ENCODE measurements at places on chromosomes 4 and X.
A peak's percentile ranks its signal among the peaks of the same experiment; 100 is the strongest.

DNA sequence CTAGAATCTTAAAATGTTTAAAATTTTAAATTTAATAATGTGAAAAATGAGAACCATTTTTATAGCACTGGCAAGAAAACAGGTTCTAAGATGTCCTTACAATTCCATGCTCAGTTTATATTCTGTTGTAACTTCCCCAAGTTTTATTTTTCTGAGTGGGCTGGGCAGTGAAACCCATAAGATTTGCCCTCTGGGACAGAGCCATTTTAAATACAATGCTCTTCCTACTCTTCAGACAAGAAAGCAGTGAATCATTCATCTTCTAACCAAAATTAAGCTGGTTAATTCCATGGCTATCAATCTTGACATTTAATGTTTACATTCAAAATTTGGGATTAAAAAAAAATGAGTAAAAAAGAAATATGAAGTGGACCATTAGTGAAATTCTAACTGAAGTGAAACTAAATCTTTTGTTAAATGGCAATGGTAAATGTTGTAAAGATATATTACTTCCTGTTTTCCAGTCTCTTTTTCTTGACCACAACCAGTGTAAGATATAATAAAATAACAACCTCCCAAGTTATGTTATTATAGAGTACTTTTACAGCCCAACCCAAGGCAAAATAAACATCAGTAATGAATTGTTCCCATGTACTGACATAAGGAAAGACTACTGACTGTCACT is 37.2 kb upstream of the PTPN13 start:
- DNase-seq, result no peak

- DNase-seq, result no peak
These were observed 67.0 kb downstream of the STK32B start for GRCh38 chr4:5118091-5118786.

DNA sequence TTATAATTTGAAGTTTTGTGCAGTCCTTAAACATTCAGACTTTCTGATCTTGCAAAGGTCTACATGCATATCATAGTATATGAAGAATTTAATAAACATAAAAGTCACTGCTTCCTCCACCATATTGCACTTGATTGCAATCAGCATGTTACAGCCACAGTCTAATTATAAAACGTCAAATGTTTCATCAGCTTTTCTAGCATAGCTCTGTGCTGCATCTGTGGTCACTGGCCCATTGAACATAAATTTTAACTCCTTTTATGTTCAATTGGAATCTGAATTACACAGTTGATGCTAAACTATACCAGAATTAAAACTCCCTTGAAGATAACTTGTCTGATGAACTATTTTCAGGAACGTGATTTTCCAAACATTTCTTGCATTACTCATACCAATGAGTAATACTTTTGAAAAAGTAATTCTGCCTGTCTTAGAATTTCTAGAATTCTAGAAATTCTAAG is 329.1 kb downstream of the GALNTL6 start:
- no peak for DNase-seq

DNA sequence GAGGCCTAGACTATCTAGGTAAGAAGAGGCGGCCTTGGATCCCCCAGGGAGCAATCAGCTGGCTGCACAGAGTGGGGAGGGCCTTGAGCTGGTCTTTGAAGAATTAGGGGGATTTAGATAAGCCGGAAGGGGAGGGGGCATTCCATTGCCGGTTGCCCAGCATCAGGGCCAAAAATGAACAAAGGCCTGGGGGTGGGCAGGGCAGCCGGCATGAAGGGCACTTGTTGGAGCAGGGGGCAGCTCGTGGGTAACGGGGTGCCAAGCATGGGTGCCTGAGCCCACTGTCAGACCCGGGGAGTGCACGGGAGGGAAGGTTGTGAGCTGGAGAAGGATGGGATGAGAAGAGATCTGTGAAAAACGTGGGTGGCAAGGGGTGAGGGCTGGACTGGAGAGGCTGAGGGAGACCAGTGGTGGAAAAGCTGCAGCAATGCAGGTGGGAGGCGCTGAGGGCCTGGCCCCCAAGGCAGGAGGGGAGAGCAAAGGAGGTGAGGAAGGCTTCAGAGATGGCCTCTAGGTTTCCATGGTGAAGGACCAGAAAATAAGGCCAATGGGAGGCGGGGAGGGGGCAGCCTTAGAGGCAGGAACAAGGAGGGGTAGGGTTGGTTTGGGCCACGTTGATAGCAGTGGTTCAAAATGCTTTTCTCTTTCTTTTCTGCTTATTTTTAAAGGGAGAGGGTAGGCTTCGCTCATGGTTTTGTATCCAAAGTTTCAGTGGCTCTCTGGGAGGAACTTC is 8.6 kb downstream of the KLF3 start:
- no peak for DNase-seq

DNA sequence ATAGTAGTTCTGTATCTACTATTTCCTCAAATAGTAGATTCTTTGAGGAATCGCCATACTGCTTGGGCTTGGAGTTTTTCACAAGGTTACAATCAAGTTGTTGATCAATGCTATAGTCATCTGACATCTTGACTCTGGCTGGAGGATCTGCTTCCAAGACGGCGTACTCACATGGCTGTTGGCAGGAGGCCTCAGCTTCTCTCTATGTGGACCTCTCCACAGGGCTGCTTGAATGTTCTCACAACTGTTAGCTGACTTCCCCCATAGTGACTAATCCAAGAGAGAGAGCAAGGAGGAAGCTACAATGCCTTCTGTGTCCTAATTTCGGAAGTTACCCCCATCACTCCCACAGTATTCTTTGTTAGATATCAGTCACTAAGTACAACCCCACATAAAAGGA is 10.3 kb downstream of the EGFL6 start:
- no peak for DNase-seq

- DNase-seq, result no peak
These were observed 168.8 kb downstream of the SH3KBP1 start for GRCh38 chrX:19718642-19719041.

DNA sequence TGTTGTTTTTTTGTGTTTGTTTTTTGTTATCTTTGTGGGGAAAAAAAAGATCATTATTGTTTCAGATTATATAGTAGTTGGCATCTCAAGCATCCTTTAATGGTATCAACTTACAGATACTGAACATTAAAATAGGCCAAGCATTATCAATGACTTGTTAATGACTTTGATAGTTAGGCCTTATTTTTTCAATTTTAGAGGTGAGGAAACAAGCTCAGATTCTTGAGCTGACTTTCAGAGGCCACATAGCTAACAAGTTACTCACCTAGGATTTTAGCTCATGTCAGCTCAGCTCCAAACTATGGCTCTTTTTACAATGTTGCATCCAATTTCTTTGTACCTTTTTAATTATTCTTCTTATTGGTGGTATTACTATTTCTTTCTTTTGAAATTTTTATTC is 471 bp upstream of the PLAC8 start:
- no peak for DNase-seq

- DNase-seq, result no peak
These were observed 40.8 kb downstream of the CCNG2 start for GRCh38 chr4:77197831-77198230.

DNA sequence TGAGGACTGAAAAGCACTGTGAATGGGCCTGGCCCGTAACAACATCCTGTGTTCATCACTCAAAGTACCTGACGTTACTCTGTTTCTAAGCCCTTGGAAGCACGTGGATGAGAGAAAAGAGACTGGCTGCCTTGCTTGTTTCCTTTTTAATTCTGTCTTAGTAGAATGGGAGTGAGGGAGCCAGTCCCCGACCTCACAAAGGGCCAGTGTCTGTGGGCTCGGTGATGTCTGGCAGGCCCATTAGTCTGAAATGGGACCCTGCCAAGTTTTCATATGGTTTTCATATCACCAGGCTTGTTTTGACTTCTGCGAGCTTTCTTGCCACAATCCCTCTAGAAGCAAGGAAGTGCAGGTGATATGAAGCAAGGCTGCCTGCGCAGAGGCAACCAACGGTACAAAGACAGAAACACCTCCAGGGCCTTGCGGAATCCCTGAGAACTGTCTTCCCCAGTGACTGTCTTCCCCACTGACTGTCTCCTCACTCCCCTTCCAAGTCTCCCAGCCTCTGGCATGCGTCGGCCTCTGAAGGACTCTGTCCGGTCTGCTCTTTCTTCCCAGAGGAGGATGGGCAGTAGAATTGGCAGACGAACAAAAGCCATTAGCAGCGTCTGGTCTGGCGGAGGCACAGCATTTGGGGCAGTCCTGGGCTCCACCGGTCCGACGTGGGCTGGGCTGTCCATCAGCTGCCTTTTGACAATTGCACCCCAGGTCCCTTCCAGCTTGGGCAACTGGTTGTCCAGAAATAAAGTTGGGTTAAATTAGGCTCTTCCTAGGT is 20.2 kb upstream of the RASL11B start:
- DNase-seq, result no peak

DNA sequence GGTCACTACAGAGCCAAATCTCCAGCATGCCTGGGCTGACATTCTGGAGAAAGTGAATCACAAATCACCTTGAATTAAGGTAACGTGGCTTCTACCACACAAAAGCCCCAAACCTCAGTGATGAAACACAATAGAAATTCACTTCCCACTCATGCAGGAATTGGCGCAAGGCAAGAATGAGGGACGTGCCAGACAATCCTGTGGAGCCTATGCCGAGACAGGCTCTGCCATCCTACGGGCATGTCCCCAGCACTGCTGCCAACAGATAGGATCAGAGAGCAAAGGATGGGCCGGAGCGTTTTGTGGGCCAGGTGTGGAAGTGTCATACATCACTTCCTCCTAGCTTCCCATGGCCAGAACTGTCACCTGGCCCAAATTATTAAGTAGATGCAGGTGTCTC is 118.0 kb downstream of the IRF2 start:
- peak; percentile 36 for DNase-seq

- no peak for DNase-seq
These were observed 1212.8 kb upstream of the ADGRL3 start for GRCh38 chr4:59987289-59987688.

DNA sequence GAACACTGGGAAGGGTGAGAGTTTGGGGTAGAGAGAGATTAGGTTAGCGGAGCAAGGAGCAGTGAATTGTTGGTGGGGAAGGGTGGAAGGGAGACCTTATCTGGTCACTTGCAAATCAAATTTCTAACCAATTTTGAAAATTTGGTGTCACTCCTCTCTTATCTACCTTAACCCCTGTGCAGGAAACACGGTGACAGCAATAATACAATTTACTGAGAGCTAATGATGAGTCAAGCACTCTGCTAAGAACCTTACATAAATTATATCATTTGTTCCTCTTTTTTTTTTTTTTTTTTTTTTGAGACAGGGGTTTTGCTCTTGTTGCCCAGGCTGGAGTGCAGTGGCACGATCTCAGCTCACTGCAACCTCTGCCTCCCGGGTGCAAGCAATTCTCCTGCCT is 116.4 kb downstream of the C4orf51 start:
- no peak for DNase-seq

DNA sequence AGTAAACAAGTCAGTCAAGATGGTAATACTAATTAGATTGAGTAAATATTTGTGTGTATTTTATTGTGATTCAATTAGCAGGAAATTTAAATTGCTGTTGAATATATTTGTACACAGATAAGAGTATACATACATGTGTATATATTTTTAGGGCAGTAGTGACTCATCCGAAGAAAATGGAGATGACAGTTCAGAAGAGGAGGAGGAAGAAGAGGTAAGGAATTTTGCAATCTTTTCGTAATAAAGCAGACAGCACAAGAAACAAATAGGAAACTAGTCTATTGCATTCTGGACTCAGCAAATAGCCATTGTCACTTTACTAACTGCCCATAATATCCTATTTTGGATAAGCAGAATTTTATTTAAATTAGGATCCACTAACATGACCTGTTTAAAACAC is 6.6 kb downstream of the IBSP start:
- no peak for DNase-seq

GRCh38 chrX:47814851-47815250 is 21.9 kb upstream of the ZNF81 start:
- DNase-seq, result no peak

- no peak for DNase-seq
These were observed 208.8 kb downstream of the SH2D1A start for GRCh38 chrX:124555036-124555595.

DNA sequence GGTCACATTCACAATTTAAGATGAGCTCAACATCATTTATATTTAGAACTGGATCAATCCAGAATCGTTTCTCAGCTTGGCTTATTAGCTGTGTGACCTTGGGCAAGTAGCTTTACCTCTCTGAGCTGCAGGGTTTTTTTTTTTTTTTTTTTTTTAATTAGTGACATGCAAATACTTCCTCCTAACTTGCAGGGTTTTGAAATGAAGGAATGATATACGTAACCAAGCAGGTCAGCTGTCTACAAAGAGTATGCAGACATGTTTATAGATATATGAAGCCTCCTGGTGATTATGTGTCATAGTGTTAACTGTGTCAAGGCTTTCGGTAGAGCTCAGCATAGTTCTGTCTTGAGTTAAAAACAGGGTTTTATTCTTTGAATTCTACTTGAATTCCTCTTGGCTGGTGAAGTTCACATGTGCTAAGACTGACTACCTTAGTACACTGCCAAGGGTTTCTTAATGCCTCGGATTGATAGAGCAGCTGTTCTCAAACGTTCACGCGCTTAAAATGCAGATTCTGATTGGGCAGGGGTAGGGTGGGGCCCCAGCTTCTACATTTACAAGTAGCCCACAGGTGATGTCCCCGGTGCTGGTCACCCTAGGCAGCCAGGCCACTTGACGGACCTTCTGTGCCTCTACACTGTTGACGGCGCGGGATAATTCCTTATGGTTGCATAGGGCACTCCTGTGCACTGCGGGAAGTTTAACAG is 654 bp upstream of the STS start:
- peak; percentile 46 for DNase-seq

GRCh38 chrX:123959281-123960063 is 2.0 kb upstream of the STAG2 start:
- peak; percentile 45 for DNase-seq

- DNase-seq, result no peak
These were observed 20.9 kb upstream of the KLHL8 start for GRCh38 chr4:87241336-87241735.

GRCh38 chr4:8208565-8208964 is 9.5 kb downstream of the SH3TC1 start:
- DNase-seq, result no peak

- DNase-seq, result no peak
These were observed 1413.0 kb downstream of the PCDH7 start for GRCh38 chr4:32133141-32133540.
